ENCODE measurements at places on chromosomes 7 and 10. TPM values are rescaled to one million over a fixed set of nuclear protein-coding genes. Genes with fewer than 3 reads are reported as not detected.

- DNase-seq = no peak
Observed at GRCh38 chr10:59126261-59126660, 50.2 kb upstream of the PHYHIPL start.

DNA sequence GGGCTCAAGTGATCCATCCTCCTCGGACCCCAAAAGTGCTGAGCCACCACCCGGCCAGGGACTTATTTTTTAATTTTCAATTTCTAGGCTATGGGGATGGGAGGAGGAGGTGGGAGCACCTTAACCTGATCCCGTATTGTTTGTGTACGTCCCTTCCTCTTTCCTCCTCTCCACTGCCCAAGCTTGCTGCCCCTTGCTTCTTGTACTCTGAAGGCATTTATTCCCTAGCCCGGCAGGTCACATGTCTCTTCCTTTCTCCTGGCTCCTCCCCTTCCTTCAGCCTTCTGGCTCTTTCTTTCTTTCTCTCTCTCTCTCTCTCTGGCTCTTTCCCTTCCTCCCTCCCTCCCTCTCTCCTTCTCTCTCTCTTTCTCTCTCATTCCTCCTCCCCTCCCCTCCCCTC, 56.0 kb downstream of the COL26A1 start:
- DNase-seq = no peak

DNA sequence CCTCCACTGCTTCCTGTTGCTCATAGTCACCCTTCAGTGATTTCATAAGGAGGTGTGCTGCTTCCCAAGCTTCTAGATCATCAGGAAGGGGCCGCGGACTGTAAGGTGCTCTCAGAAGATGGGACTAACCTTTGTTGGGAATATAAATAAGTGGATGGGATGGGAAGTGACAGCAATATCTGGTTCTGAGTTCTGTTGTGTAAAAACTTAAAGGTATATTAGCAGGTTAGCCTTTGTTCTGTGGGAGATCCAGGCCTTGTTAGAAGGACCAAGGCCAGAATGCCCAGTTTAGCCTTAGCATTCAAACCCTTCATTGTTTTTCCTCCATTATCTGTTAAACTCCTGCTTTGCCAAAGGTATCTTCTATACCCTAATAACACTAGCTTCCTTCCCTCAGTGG, 12.4 kb downstream of the BUB3 start:
- no peak for DNase-seq

GRCh38 chr7:134708692-134709091, 62.0 kb downstream of the BPGM start:
- no peak for DNase-seq

DNA sequence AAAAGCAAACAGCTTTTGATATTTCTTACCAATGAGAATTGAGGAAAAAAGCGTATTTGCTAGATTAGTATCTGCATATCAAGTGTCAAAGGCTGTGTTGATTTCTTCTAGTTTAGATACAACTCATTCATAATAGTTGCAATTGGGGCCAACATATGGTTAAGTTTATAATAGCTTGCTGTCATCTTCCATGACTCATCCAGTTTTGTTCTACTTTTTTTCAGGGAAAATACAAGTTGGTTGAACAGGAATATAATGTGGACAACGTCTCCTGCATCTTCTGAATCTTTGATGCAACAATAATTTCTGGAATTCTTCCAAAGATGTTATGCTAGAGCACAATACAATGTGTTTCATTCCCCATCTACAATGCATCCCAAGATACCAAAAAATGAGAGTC, 182.0 kb downstream of the THSD7A start:
- no peak for DNase-seq

Gene TRIM50
- total RNA-seq = not detected

Gene DEPP1
- 0.57 TPM for total RNA-seq

Measured in HFFc6 (cell line).